Left ventricle myocardium inferior (tissue), 1 donor: ENCODE measurements at places on chromosomes 6 and 20. TPM values are rescaled to one million over a fixed set of nuclear protein-coding genes. Genes with fewer than 3 reads are reported as not detected.

The MICAL1 gene
- 5.6 TPM for total RNA-seq

The ADGB gene
- not detected for total RNA-seq

The TFEB gene
- total RNA-seq = 39.9 TPM

The GLP1R gene
- 7.5 TPM for total RNA-seq

The PFDN4 gene
- 23.4 TPM for total RNA-seq

The PTCRA gene
- not detected for total RNA-seq

The PNPLA1 gene
- total RNA-seq = not detected

The TREML2 gene
- not detected for total RNA-seq
